ENCODE measurements at places on chromosomes 16 and 17. TPM values are rescaled to one million over a fixed set of nuclear protein-coding genes. Genes with fewer than 3 reads are reported as not detected.

CXCL16 gene
- 3.7 TPM for total RNA-seq

OTOP2 gene
- not detected for total RNA-seq

ANKRD40CL gene
- total RNA-seq: not detected

KCNH6 gene
- total RNA-seq: not detected

LASP1 gene
- total RNA-seq: 135 TPM

Data from activated T-helper 1 cell treated with anti-CD3 and anti-CD28 coated beads, Interleukin-12 subunit alpha, Interleukin-12 subunit beta, Interleukin-2, Interleukin-4 antibody, amounts not matched to agents 30 ng/mL and 10 ng/mL and 1 ng/mL, durations not matched to agents 14 hours and 24 hours and 36 hours (primary cell).